MCF 10A (cell line): ENCODE measurements at places on chromosomes 5 and 9. TPM values are rescaled to one million over a fixed set of nuclear protein-coding genes. Genes with fewer than 3 reads are reported as not detected.

Gene RNF130
- 31.8 and 34.0 TPM in 2 replicates for total RNA-seq

Gene ZNF454
- not detected in 2 replicates for total RNA-seq

Gene EIF4EBP3
- total RNA-seq: 25.3 and 35.3 TPM in 2 replicates

Gene PRRT1B
- not detected in 2 replicates for total RNA-seq

Gene ALDH1A1
- not detected in 2 replicates for total RNA-seq

Gene GAS1
- total RNA-seq: 11.0 and 11.4 TPM in 2 replicates

Gene PCDHA1
- 0.07 TPM in 1 of 2 replicates, not detected in the other for total RNA-seq

Gene PRRC2B
- 173 and 186 TPM in 2 replicates for total RNA-seq

Gene GRIA1
- not detected in 2 replicates for total RNA-seq

Gene OLFM1
- total RNA-seq: not detected in 2 replicates

Gene DDX4
- total RNA-seq: not detected in 2 replicates

Gene NRG2
- 0.23 TPM in 1 of 2 replicates, not detected in the other for total RNA-seq

Gene SAPCD2
- total RNA-seq: 5.7 and 15.7 TPM in 2 replicates

Gene PCDHAC1
- 17.2 and 26.3 TPM in 2 replicates for total RNA-seq

Gene FOXD4L5
- 0.49 and 0.52 TPM in 2 replicates for total RNA-seq

Gene CTSV
- total RNA-seq: 1.9 and 2.8 TPM in 2 replicates

Gene CETN3
- total RNA-seq: 24.8 and 28.4 TPM in 2 replicates

Gene GCNT4
- total RNA-seq: 1.4 and 1.8 TPM in 2 replicates

Gene BNC2
- not detected in 2 replicates for total RNA-seq

Gene PDZD2
- total RNA-seq: 22.6 and 23.0 TPM in 2 replicates

Gene WDR38
- not detected in 2 replicates for total RNA-seq

Gene CATSPER3
- total RNA-seq: 0.91 and 1.9 TPM in 2 replicates

Gene TMEM252
- not detected in 2 replicates for total RNA-seq

Gene TPPP
- total RNA-seq: 0.12 and 0.17 TPM in 2 replicates

Gene SLC9A3
- 0.93 and 1.0 TPM in 2 replicates for total RNA-seq

Gene GARIN3
- total RNA-seq: not detected in 2 replicates

Gene SLC25A2
- 0.37 and 0.79 TPM in 2 replicates for total RNA-seq

Gene HK3
- total RNA-seq: not detected in 2 replicates

Gene BAAT
- total RNA-seq: 0.14 and 0.15 TPM in 2 replicates

Gene TMEM174
- total RNA-seq: not detected in 2 replicates

Gene PCDHA6
- 1.0 and 1.5 TPM in 2 replicates for total RNA-seq

Gene ZNF618
- 4.8 and 6.6 TPM in 2 replicates for total RNA-seq

Gene REEP2
- total RNA-seq: 0.77 and 0.81 TPM in 2 replicates
